HCT116 (cell line): ENCODE measurements at places on chromosomes 3 and 15.
A peak's percentile ranks its signal among the peaks of the same experiment; 100 is the strongest.

DNA sequence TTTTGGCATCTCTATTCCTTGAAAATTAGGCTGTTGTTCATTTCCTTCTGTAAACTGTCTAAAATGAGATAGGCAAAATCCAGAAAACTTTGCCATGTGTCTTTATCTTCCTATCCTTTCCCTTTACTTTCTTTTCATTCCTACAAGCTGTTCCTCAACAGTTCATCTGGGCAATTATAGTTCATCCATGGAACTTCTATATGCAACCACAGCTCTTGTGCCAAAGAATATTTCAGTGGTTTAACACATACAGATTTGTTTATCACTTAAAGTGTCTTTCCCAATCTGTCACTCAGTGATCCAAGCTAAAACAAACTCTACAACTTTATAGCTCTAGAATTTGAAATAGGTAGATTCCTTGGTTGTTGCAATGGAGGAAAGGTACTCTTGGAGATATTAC, 230.3 kb upstream of the EPHA6 start:
- no peak for DNase-seq

DNA sequence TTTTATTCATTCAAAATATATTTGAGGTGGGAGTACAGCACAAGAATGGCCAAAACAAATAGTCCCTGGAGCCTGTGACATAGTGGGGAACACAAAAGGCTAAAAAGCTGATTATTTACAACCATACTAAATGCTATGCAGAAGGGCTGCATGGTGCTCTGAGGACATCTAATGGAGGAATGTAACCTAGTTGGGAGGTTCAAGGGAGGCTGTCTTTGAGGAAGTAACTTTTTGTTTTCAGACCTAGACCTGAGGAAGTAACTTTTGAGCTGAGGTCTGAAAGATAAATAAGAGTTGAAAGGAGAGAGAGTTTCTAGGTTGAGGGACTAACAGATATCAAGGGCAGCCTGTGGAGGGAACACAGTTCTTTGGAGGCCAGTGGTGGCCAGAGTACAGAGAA, 34.8 kb upstream of the RASA2 start:
- DNase-seq = no peak

DNA sequence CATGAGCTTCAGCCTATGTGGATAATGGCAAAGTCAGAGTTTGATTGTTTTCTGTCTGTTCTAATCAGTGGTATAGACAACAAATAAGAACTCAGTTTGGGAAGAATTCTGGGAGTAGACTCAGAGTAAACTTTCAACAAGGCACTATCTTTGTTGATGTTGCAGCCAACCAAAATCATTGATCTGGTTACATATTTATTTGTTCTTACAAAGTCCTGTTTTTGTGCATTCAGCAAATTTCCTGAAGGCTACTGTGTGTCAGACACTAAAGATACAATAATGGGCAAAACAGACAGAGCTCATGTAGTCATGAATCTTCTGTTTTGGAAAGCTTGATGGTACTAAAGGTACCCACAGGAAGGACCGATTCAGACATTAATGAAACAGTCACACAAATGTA, 55.0 kb downstream of the GRM7 start:
- DNase-seq = no peak

GRCh38 chr15:60215225-60215963, 182.4 kb downstream of the ANXA2 start:
- DNase-seq = no peak

- no peak for DNase-seq
These were observed 8.0 kb downstream of the GABRR3 start for GRCh38 chr3:98027085-98027446.

GRCh38 chr15:74906450-74907162, at the start of gene FAM219B:
Gene FAM219B, minus strand, starts transcription at chr15:74906851. Its CDS starts 51 bp downstream, at chr15:74906800.
- DNase-seq = peak; percentile 65

- no peak for DNase-seq
These were observed 4.8 kb upstream of the NKTR start for GRCh38 chr3:42595682-42596081.

GRCh38 chr3:172540049-172540448, 16.8 kb upstream of the TNFSF10 start:
- DNase-seq = no peak
